Effector CD8-positive, alpha-beta T cell (primary cell): ENCODE measurements at places on chromosomes 5 and 9.

DNA sequence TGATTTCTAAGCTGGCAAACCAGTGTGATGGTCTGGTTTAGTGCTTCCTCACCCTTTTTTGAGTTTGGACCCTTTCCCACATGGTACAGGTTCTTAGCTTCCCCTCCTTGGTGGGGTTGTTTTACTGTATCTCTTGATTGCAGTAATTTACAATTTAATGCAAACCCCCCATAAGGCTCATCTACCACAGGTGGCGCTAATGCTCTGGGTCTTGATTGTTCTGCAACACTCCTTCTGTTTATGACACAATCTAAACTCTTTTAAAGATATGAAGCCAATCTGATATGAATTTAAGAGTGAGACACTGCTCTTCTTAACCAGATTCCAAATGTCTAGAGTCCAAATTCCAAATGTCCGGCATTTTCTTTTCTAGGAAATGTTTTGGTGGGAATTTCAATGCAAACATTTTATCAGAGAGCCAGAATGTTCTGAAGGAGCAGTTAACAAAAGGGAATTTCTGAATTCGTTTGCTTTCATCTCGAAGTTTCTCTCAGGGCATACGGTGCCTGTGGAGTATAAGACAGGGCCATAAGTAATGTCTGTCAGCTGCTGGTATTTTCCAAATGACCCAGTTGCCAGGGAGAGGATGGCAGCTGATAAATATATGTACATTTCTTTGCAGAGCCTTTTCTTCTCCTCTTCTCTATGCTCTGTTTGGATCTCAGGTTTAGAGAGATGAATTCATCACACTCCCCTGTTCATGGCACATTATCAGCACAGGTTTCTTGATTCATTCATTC is 246.8 kb downstream of the ARHGAP26 start:
- DNase-seq = no peak

GRCh38 chr5:1781107-1781506 is 18.5 kb downstream of the MRPL36 start:
- DNase-seq = no peak

DNA sequence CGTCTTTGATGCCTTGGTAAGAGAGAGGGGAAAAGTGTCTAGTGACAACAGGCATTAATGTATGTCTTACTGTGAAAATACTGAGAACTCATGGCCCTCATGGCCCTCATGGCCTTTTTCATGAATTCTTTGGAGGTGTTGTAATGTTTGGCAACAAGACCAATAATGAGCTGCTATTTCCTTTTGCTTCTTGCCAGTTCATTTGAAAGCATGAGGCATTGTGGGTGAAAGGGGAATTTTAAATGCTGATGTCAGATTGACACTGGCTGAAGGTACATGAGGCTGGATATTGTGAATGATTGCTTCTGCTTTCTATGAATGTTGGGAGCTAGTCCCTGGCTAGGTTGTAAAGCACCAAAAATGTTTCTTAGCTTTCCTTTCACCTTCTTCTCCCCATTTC is 79.2 kb downstream of the DOCK2 start:
- DNase-seq = no peak

DNA sequence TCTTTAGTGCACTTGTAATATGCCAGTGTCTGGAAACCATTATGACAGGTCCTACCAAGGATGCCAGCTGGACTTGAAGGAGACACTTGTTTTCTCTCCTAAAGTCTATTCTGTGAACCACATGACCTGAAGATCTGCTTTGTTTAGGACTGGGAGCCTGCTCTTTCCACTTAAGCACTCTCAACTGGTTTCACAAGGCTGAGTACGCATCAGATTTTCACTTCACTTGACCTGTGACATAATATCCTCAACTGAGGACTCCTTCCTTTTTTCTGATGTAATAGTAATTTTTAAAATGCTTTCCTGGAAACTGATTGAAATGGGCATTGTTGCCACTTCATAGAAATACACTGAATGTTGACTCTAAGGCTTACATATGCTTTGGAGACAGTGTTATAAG is 52.2 kb downstream of the PDE8B start:
- no peak for DNase-seq

- no peak for DNase-seq
Observed at GRCh38 chr9:133334161-133334560, 1.8 kb downstream of the SURF6 start.

- no peak for DNase-seq
Observed at GRCh38 chr5:100647461-100648230, 112.5 kb downstream of the FAM174A start.

DNA sequence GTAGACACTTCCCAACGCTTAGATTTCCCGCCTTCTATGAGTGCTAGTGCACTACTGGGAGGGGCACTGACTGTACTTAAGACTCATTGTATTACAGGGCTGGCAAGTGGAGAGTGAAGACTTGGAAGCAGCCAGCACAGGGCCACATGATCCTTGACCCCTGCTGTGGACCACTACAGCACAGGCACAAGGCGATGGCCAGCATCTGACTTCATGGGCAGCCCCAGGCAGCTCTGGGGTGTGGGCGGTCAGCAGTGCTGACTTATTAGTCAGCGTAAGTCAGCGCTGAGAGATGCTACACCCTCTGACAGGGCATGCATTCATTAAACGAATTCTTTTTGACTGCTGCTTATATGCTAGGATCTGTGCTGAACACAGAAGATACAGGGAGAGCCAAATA is 9.3 kb downstream of the SLC46A2 start:
- no peak for DNase-seq

- no peak for DNase-seq
Observed at GRCh38 chr9:7117676-7118561, 360.1 kb downstream of the KDM4C start.

- no peak for DNase-seq
Observed at GRCh38 chr5:75711151-75711550, 6.1 kb downstream of the POC5 start.

DNA sequence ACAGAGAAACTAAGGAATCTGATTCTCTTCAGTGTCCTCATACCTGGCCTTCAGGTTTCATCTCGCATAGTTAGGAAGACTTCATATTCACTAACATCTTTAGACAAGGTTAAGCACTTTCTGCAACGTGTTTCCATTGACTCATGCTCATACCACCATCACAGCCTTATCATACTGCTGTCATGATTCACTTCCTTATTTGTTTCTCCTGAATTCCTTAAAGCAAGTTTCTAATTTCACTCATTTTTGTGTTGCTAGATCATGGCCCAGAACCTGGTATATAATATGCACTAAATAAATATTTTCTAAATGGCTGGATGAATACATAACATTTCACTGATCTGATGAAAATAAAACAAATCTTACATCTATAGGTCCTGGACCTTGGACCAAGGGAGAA is 472.9 kb downstream of the PRELID2 start:
- DNase-seq = no peak
